NCI-H1417 treated with DMSO at 0.1 percent for 48 hours (cell line): ENCODE measurements at places on chromosomes 5 and 9.

- DNase-seq: peak; percentile 4
These were observed 40.0 kb upstream of the ARSB start for GRCh38 chr5:79025054-79025472.

DNA sequence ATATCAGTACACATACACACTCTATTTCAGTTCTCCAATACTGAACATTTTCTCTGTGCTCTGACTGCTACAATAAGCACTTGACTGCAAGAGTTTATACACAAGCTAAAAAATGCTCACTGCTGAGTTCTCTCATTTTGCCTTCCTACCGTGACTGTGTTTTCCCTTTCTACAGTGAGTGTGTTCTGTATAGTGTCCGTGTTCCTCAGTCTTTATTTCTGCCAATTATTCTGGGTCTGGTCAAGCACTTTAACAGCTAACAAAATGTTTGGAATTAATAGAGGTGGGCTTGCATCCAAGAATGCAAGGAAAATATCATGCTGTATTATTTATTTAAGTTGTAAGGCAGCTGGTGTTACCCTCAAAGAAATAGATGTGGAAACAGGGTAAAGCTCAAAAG, 217.0 kb upstream of the NREP start:
- DNase-seq: no peak

DNA sequence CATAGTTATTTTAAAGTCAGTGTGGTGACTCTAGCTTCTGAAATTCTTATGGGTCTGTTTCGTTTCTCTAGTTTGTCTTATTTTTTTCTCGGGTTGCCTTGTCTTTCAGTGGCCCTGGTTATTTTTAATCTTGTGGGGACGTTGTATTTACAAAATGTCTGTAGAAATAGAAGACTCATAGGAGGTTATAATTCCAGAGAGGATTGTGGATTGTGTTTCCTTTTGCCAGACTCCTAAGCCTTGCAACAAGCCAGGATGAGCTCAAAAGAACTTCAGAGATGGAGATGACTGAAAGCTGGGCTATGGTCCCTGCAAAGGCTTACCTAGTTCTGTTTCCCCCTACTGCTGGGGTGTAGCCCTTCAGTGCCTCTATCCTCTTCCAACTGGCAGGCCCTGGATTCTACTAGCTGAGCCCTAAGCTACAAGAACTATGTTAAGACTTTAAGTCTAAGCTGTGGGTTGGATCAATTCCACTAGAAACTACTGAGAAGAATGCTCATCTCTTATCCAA, 32.2 kb upstream of the LECT2 start:
- no peak for DNase-seq

DNA sequence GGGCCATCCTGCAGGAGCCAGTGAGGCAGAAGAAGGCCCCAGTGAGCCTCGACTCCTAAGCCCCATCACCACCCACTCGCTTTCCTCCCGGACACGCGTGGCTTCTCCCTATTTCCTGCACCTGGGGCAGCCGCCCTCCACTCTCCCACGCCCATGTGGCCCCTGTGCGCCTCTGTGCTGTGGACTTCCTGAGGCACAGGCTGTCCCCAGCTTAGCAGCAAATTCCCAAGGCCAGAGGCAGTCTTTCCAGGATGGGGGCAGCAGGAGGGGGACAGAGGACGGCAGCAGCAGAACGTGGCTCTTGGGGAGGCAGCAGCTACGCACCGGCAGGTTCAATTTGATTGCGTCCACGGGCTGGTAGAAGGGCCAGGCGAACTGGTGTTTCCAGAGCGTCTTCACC, 14.9 kb downstream of the BRD3 start:
- DNase-seq: no peak

DNA sequence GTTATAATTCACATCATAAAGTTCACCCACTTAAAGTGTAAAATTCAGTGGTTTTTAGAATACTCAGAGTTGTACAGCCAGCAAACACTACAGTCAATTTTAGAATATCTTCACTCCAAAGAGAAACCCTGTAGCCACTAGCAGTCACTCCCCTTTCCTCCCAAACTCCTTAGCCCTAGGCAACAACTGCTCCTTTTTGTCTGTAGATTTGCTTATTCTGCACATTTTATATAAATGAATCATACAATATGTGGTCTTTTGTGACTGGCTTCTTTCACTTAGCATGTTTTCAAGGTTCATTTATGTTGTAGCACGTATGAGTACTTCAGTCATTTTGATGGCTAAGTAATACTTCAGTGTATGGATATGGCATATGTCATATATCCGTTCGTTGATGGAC, 38.7 kb downstream of the TGFBR1 start:
- DNase-seq: no peak

- no peak for DNase-seq
These were observed 181.4 kb downstream of the NTRK2 start for GRCh38 chr9:84850830-84851392.

DNA sequence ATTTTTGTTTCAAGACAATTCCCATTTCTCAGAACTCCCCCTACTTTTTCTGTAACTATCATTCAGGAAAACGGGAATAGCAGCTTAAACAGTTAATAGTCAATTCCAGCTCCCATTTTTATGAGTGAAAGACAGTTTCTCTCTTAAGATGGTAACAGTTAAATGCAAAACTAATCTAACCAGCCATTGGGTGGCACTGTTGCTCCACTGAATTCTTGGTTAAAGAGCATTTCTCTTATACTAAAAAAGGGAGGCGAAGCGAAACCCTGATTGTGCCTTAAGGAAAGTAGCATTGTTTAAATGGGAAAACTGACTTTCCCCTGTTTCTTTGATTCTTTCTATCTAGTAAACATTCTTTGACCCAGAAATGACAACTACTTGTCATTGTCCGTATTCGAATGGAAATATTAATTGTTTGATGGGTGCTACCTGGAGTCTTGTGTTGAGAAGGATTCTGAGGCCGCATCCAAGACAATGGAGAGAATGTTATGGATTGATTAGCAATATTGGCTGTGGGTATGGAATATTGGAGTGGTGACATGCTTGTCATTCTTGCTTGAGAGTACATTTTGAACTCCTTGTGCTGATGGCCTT, 507.8 kb downstream of the MAT2B start:
- no peak for DNase-seq

DNA sequence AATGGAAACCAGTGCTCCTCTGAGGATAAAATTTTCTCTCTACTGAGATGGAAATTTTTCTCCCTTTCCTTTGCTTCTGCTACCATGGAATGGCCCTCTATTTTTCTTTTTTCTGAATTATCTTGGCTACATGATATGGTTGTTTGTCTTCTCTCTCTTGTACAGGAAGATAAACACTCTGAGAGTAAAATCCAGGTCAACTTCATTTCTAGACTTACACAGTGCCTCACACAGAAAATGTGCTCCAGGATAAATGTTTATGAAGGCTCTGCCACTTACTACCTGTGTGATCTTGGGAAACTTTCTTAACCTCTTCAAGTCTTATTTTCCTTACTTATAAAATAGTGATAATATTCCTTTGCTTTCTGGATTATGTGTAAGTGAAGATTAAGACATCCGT, 153.9 kb downstream of the PRELID2 start:
- no peak for DNase-seq
